ENCODE measurements at places on chromosomes 4 and X.

DNA sequence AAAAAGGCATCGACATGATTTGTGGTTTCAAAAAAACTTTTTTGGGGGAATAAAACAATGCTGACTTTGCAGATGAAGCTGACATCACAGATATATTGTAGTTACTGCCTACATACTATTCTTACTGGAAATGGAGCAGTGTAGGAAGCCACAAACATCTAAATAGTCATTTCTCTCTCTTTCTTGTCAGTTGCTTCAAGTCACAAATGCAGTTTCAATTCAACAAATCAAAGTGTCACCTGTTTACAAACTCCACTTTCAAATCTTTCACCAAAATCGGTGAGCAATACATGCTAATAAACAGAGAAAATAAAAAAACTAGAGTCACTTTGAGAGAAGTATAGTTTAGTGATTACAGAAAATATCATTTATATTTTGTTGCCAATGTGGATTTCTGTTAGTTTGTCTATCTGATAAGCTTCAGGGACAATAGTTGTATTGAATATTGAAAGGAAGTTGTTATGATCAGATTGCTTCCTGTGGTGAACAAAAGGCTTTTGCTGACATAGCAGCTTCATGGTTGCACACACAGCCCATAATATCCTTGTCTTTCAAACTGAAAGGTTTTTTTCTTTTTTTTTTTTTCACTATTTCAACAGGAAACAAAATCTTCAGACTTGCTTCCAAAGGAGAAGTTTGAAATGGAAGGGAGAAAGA, 49.7 kb upstream of the PTPN13 start:
- no peak for DNase-seq

GRCh38 chr4:42547805-42548204, 109.1 kb downstream of the ATP8A1 start:
- DNase-seq, result no peak

GRCh38 chrX:109964390-109964789, 38.5 kb upstream of the TMEM164 start:
- no peak for DNase-seq

- no peak for DNase-seq
Observed at GRCh38 chrX:3771766-3772165, 58.3 kb upstream of the PRKX start.

DNA sequence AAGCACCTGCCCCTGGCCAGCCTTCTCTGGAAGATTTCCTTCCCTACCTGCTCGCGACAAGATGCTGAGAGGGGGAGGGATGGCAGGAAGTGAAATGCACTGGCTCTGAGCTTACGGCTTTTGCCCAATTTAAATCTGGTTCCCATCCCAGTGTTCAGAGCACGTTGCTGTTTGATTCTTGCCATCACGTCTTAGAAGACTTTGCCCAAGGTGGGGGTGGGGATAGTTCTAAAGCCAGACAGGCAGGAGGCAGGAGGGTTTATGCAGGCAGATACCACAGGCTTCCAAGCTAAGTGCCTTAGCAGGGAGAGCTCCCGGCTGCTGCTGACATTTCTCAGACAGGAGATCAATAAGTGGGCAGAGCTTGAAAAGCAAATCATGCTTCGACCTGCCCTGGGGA, 393.9 kb downstream of the MID1IP1 start:
- peak; percentile 20 for DNase-seq

DNA sequence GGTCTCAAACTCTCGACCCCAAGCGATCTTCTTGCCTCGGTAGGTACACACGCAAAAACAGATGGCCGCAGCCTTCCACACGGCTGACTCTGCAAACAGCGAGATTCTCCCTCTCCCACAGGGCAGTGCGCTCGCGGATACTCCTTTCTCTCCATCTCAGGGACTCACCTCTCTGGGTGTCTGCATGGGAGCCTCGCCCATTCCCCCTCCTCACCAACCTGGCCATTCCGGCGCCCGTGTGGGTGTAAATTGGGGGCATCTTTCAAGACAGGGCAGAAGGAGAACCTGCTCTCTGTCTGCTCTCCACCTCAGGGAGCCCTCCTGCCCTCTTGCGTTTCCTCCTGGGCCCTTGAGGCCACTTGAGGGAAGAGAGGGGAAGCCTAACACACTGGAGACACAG, 4.4 kb downstream of the CTAG2 start:
- no peak for DNase-seq

GRCh38 chrX:123695242-123695641, 37.6 kb downstream of the THOC2 start:
- DNase-seq, result no peak

DNA sequence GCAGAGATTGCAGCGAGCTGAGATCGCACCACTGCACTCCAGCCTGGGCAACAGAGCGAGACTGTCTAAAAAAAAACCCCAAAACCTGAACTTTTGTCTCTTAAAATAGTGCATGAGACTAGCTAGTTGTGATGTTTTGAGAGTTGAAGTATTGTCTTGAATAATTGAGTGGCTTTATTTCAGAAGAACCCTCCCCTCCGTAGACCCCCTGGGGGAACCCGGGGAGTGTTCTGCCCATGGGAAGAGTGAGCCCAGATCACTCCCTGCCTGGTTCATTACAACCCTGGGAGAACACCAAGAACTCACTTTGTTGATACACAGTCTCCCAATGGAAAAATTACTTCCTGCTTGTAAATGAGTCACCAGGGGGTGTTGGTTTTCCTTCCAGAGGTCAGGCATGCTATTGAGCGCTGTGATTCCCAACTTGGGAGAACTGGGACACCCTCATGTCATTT, 65.3 kb upstream of the SHISA3 start:
- DNase-seq, result no peak

- no peak for DNase-seq
Observed at GRCh38 chrX:27086237-27086636, 376.9 kb downstream of the PPP4R3C start.

- no peak for DNase-seq
Observed at GRCh38 chr4:114636192-114636935, 37.8 kb downstream of the UGT8 start.

DNA sequence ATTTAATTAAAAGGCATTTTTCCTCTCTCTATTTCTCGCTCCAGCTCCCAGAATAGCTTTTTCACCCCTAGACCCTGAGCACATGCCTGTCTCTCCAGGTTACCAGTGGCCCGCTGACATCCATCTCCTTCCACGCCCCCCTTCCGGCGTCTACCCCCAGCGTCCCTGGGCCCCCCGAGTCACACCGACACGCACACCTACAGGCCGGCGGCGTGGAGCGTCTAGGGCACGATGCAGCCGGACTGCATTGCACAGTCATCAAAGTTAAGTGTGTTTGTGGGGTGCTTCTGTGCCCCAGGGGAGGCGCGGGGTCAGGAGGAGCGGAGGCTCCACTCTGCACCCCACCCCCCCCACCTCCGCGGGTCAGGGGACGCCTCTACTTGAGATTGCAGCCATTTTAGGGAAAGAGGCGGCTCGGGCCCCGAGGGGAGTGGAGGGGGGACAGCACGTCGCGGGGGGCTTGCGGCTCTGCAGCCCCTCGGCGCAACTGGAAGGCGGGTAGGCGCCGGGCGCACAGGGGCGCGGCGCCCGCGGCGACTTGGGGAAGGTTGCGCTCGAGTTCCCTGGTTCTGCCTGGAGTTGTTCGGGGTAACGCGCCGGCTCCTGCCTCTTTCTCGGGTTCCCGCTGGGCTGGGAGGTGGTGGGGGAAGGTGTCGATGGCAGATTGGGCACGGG, 112.7 kb downstream of the DHX15 start:
- DNase-seq, result no peak

DNA sequence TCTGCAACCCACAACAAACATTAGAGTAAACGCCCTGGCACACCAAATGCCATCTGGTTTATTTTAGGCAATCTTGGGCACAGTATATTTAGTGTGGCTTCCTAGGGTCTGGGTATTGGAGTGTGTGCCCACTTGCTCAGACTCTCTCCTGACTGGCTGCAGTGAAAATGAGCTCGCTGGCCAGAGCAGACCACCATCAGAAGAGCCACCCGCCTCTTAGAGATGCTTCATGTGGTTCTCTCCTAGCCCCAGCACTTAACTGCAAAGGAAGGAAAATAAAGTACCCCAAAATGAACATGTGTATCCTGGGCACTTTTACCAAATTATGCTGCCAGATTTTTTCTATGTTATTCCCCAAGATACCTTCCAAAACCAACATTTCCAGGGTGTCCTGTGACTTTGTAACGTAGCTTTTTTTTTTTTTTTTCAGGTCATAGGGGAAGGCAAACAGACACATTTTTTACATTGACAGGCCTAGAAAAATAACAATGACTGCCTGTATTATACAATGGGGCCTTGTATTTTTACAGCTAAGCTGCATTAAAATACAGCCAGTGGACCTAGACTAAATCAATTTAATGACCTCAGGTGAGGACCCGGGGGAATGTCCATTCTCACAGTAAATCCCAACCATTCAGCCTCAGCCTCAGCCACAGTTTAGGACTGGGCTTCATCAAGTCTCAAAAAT, 193.7 kb downstream of the RASL11B start:
- no peak for DNase-seq

DNA sequence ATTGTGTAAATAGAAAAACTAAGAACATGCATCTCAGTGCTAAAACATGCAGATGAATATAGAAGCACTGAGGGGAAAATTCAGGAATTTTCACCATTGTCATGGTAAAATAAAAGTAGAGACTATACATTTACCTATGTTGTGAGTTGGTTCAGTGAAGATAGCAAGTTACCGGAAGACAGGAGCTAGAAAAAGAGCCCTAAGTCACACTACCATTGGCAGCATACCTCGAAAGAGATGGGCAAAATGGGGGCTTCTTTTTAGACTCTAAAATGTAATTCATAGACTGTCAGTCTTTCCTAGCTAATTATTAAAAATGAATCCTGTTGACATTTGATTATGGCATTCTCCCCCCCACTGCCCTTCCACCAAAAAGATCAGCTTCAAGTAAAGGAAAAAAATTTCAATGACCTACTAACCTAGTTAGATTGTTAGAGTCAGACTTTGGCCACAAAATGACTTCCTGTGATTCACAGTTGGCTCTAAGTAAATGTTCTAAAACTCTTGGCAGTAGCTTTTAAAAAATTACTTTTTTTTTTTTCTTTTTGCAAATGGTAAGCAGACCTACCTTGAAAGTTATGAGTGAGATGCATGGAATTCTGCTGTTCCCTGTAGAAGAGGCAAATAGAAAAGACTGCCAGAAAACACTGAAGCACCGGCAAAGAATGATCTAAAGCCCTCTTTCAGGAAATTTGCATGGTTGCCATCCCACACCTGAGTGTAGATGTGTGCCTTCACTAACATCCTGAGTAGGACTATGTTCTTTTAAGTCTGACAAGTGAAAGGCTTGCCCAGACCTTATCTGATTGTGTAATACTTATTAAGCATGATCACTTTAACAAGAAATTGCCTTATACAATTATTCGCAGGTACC, 26.4 kb upstream of the ARSJ start:
- DNase-seq, result no peak

DNA sequence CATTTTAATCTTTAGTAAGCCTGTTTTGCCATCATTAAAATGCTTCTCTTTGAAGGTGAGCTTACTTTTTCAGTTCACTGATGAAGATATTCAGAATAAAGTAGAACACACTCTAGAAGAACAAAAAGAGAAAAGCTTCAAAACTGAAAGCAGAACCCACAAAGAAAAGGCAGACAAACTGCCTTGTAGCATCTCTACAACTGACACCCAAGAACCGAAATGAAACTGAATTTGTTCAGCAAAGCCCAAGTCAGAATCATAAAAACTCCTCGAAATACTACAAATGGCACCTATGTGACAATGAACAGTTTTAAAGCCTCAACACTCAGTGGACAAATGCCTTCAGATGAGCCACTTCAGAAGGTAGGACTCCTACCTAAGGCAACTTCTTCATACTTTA, 83.6 kb downstream of the MAML3 start:
- DNase-seq, result no peak

GRCh38 chr4:17166954-17167353, 268.5 kb upstream of the LDB2 start:
- DNase-seq, result no peak

DNA sequence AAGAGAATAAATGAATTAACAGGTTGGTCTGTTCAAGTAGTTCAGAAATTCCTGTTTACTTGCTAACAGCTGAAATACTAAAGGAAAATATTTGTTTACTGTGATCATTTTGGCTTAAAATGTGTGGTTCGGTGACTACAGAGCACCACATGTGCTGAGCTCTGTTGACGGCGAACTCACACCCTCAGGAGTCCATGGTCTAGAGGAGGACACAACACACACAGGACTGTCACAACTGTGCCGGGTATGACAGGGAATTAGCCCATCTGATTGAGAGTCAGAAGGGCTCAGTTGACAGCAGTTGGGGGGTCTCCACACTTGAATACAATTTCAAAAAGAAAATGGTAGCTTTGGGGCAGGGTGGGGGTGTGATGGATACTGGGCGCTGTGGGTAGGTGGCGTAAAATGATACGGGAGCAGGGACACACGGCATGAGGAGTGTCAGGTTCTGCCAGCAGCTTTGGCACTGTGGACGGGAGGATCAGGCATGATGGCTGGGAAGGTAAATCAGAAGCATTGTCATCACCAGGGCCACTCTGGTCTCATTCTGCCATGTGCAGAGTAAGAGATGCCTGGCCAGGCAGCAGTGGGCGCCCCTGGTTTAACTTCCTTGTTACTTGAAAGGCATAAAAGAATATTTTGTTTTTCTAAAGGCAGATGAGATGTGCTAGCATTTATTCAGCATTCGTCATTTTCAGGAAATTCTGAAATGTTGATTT, 33.3 kb downstream of the CLDN22 start:
- no peak for DNase-seq

GRCh38 chr4:187493661-187494060, 501.9 kb upstream of the ZFP42 start:
- DNase-seq, result no peak

DNA sequence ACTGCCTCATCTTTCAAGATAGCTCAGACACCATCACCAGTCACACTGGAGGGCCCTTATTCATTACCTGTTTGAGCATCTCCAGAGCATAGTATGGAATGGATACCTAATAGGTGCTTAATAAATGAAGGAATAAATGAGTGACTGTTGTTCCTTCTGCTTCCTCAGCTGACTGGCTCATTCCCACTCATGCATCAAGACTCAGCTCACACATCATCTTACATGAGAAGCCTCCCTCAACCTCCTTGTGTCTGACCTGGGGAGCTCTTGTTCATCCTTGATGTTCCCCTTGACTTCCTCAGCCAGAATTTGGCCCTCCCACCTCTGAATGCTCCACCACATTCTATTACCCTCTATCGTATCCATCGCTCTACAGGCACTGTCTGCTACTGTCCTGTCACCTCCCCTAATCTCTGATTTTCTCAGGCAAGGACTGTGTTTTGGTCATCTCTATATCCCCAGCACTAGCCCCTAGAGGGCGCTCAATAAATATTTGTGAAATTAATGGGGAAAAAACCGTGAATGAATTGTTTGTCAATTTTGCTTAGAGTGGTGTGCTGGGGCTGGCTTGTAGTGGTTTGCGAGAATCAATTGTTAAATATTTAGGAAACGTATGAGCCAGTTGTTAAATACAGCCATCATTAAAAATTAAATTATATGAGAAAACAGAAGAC, 88.3 kb downstream of the NHSL2 start:
- DNase-seq, result no peak

GRCh38 chrX:129933700-129934099, 27.7 kb downstream of the UTP14A start:
- DNase-seq, result no peak

- DNase-seq, result no peak
Observed at GRCh38 chrX:121256647-121257046, 209.2 kb downstream of the GLUD2 start.
